Muscle of arm (tissue), 14 donors: ENCODE measurements at places on chromosomes 1 and 21. TPM values are rescaled to one million over a fixed set of nuclear protein-coding genes. Genes with fewer than 3 reads are reported as not detected.

ETV3L gene
- not detected for polyA plus RNA-seq

RCSD1 gene
- 27.5 TPM for polyA plus RNA-seq

IFFO2 gene
- 27.6 TPM for polyA plus RNA-seq

S100A4 gene
- 150 TPM for polyA plus RNA-seq

HECTD3 gene
- 30.5 TPM for polyA plus RNA-seq

FCGR3A gene
- 2.3 TPM for polyA plus RNA-seq

REN gene
- not detected for polyA plus RNA-seq

ZNF697 gene
- polyA plus RNA-seq, result 12.1 TPM

TPTE gene
- polyA plus RNA-seq, result not detected

SLFNL1 gene
- polyA plus RNA-seq, result 0.91 TPM

TEX38 gene
- 0.46 TPM for polyA plus RNA-seq

GUCA2A gene
- polyA plus RNA-seq, result not detected

OR10Z1 gene
- 0.12 TPM for polyA plus RNA-seq

RIMS3 gene
- 0.45 TPM for polyA plus RNA-seq

FCRL2 gene
- polyA plus RNA-seq, result not detected

COG2 gene
- polyA plus RNA-seq, result not detected

ZNF593 gene
- 12.7 TPM for polyA plus RNA-seq

ITPKB gene
- polyA plus RNA-seq, result 18.6 TPM

LCE2A gene
- polyA plus RNA-seq, result not detected

LRRIQ3 gene
- 1.2 TPM for polyA plus RNA-seq

FAAH gene
- polyA plus RNA-seq, result not detected

EFNA3 gene
- 5.7 TPM for polyA plus RNA-seq

SYCP1 gene
- polyA plus RNA-seq, result not detected

F13B gene
- not detected for polyA plus RNA-seq

BEND5 gene
- polyA plus RNA-seq, result 9.7 TPM

OR2AK2 gene
- not detected for polyA plus RNA-seq

INAVA gene
- polyA plus RNA-seq, result 2.4 TPM

GCSAML gene
- polyA plus RNA-seq, result 0.14 TPM

ELOVL1 gene
- 35.2 TPM for polyA plus RNA-seq

AIM2 gene
- 0.26 TPM for polyA plus RNA-seq

SKI gene
- polyA plus RNA-seq, result 50.0 TPM

RNF2 gene
- not detected for polyA plus RNA-seq

SLC35F3 gene
- 0.93 TPM for polyA plus RNA-seq

LCE3B gene
- not detected for polyA plus RNA-seq

AXDND1 gene
- polyA plus RNA-seq, result 0.10 TPM

SLC44A5 gene
- 1.6 TPM for polyA plus RNA-seq

SOD1 gene
- polyA plus RNA-seq, result 149 TPM

FLG gene
- polyA plus RNA-seq, result 0.39 TPM

PDPN gene
- 37.5 TPM for polyA plus RNA-seq

S100A14 gene
- 0.29 TPM for polyA plus RNA-seq

FAM72C gene
- 1.6 TPM for polyA plus RNA-seq

ADGRL4 gene
- 19.5 TPM for polyA plus RNA-seq

CFHR5 gene
- polyA plus RNA-seq, result not detected

RXRG gene
- not detected for polyA plus RNA-seq

TDRD10 gene
- polyA plus RNA-seq, result 11.3 TPM

LCE3E gene
- polyA plus RNA-seq, result not detected

ZMYM1 gene
- 10.6 TPM for polyA plus RNA-seq

C1QB gene
- polyA plus RNA-seq, result 23.9 TPM
